ENCODE measurements at places on chromosomes 3 and 15.

- no peak for DNase-seq
Observed at GRCh38 chr3:18018491-18019160, 276.2 kb upstream of the TBC1D5 start.

DNA sequence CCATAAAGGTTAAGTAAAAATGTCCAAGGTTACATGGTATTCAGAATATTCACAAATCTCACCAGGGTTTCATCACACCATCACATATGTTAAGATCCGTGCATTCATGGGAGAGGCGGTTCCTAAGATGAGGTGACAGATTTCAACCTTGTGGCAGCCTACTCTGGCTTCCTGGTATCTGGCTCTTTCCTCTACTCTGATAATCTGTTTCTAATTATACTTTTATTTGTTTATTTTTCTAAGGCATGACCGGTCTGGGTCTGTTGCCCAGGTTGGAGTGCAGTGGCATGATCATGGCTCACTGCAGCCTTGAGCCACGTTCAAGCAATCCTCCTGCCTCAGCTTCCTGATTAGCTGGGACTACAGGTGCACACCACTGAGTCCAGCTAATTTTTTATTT, 34.4 kb downstream of the RAF1 start:
- DNase-seq = peak; percentile 71

GRCh38 chr15:88331291-88331690, 74.8 kb upstream of the NTRK3 start:
- DNase-seq = no peak

- DNase-seq = no peak
Observed at GRCh38 chr15:56963126-56963525, 44.7 kb downstream of the TCF12 start.

GRCh38 chr3:37736624-37737023, 125.1 kb upstream of the CTDSPL start:
- no peak for DNase-seq

DNA sequence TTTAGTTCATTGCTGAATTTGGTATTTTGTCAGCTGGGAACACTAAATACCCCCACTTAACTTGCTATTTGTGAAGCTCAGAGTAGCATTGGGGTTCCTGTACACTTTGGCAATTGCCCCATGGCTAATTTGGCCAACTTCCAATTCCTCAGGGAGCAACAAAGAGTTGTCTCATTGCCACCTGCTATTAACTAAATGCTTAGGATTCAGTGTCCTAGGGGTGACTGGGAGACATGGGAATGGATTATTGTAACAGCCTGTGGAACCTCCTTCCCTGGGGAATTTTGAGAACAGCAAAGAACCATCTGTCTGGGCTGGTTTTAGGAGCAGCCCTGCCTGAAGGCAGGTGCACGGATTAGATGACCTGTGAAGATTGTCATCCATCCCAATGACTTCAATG, 437.4 kb upstream of the TPRG1 start:
- no peak for DNase-seq

DNA sequence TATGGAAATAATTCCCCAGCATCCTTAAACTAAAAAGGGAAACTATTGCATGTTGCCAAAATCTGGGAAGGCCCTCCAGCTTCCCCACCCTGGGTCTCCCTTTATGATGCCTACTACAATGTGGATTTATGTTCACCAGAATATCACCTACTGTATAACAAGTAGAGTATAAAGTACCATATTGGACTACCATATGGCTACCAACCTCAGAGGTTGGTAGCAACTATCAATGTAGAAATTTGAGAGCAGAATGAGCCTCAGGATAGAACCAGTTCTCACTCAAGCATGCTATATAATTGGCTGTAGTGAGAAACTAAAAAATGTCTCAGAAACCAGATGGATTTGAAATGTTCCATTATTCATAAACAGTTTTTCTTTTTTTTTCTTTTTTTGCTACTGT, 918.4 kb downstream of the MCTP2 start:
- DNase-seq = no peak

GRCh38 chr3:162143180-162143579, 646.6 kb downstream of the OTOL1 start:
- no peak for DNase-seq

DNA sequence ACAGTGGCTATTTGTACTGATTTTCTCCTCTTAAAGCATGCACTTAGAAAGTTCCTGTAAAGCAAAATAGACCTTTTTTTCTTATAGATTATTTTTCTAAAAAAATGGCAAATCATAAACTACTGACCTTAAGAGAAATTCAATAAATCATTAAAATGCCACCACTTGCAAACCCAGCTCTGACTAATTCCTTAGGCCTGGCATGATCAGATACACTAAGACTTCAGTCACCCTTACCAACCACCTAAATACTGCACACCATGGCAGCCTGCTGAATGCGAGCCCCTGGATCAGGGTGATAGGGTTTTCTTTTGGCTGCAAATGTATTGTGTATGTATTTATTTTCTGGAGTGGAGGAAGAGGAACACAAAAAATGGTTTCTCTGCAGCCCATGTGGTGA, 370.6 kb upstream of the TBL1XR1 start:
- no peak for DNase-seq

DNA sequence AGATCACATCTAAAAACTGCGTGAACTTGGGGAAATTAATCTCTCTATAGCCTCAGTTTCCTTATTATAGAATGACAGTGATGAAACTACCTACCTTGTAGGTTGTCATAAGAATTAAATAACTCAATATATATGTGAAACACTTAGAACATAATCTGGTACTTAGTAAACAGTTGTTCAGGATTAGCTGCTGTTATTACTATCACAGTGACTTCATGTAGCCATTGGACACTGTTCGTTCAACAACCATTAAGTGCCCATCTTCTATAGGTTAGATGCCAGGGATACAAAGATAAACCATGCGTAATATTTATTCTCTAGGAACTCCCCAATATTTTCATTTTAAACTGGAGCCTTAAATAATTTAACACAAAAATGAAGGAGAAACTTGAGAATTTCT, 329.0 kb upstream of the PROK2 start:
- no peak for DNase-seq

DNA sequence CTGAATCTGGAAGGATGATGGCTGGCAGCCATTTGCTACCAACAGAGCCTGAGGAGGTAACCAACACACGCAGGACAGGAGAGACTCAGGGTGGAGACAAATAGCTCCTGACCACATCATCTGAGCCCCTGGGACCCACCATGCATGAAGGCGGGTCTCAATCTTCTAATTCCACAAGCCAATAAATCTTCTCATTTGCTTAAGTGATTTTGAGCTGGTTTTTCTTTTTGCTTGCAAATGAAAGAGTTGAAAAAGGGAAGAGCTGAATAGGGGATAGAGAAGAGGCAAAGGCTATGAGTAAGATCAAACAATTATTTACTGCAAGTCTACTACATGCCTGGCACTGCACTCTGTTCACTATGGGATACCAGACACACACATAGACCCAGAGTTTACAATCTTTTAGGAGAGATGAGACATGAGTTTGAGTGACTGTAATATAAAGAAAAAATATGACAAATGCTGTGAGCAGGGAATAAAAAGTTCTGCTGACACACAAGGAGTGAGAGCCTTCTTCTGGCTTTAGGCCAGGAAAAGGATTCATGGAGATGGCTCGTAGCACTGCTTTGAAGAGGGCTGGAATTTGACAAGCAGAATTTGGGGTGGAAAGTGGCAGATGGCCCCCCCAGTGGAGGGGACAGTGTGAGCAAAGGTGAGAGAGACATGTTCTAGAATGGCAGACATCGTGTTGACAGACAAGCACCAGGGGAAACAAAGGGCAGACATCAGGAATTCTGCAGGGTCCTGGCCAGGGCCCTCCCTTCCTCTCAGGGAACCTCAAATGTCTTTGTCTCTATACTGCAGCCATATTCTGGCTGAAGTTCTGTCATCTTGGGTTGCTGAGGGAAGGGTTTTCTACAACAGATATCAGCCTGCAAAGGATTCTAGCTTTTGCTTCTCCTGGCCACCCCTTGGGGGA, 69.8 kb upstream of the WNT5A start:
- no peak for DNase-seq

DNA sequence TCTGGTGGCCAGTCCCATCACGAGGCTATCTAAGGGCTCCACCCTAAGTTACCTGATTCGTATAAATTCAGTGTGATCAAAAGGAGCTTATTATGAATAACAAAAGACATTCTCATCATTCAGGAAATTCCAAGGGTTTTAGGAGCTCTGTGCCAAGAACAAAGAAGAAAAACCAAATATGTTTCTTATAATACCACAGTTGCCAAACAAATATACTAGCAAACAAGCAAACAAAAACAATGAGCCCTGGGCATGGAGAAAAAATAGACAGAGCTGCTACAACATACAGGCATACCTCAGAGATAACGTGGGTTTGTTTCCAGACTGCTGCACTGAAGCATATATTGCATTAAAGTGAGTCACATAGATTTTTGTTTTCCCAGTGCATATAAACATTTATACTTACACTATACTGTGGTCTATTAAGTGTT, 20.2 kb upstream of the CFAP161 start:
- DNase-seq = no peak
